ENCODE measurements at places on chromosomes 4 and X.

GRCh38 chrX:125340490-125340889, 20.8 kb downstream of the TEX13C start:
- DNase-seq: no peak

GRCh38 chr4:150579551-150580234, 2.3 kb upstream of the MAB21L2 start:
- no peak for DNase-seq

GRCh38 chr4:3342182-3342854, 49.5 kb downstream of the RGS12 start:
- DNase-seq: peak; percentile 11

- DNase-seq: peak; percentile 27
Observed at GRCh38 chrX:3699821-3700381, 13.5 kb downstream of the PRKX start.

DNA sequence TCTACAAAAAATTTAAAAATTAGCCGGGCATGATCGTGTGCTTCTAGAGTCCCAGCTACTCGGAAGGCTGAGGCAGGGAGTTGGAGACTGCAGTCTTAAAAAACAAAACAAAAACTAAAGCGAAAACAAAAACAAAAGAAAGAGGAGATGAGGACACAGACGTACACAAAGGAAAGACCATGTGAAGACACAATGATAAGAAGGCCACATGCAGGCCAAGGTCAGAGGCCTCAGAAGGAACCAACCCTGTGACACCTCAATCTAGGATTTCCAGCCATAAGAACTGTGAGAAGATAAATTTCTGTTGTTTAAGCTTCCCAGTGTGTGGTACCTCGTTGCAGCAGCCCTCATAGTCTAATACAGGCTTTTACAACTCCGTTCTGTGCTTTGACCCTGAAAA, 177.0 kb upstream of the ATP6AP2 start:
- DNase-seq: no peak

- no peak for DNase-seq
Observed at GRCh38 chr4:98583265-98583664, 75.1 kb downstream of the TSPAN5 start.

GRCh38 chr4:35516102-35516501, 728.2 kb downstream of the ARAP2 start:
- no peak for DNase-seq

- DNase-seq: no peak
Observed at GRCh38 chr4:2006956-2007653, 1.7 kb downstream of the NELFA start.

GRCh38 chr4:69986663-69987062, 9.1 kb upstream of the STATH start:
- no peak for DNase-seq

GRCh38 chrX:17535229-17535628, 160.2 kb downstream of the NHS start:
- peak; percentile 4 for DNase-seq

GRCh38 chr4:111814961-111815360, 330.3 kb upstream of the FAM241A start:
- DNase-seq: no peak

GRCh38 chrX:66193821-66194220, 29.8 kb downstream of the HEPH start:
- DNase-seq: no peak

DNA sequence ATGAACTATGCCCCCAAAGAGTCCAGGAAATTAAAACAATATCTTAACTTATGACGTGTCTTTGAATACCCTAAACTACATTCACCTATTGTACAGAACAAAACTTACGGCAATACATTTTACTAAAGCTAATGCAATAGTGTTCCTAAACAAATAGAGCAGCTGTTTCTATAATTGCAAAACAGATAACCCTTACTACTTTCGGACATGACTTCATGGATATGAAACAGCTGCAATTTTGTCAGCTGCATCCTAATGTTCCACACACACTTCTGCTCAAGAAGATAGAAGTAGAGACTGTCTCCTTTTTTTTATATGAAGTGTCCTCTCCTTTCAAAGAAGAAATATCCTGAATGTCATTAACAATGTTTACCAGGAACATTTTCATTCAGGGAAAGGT, 174.9 kb downstream of the ACTRT1 start:
- DNase-seq: no peak

GRCh38 chrX:49155900-49156837, 6.4 kb upstream of the MAGIX start:
- peak; percentile 87 for DNase-seq

GRCh38 chr4:163542275-163542674, 47.8 kb downstream of the TMA16 start:
- DNase-seq: no peak

DNA sequence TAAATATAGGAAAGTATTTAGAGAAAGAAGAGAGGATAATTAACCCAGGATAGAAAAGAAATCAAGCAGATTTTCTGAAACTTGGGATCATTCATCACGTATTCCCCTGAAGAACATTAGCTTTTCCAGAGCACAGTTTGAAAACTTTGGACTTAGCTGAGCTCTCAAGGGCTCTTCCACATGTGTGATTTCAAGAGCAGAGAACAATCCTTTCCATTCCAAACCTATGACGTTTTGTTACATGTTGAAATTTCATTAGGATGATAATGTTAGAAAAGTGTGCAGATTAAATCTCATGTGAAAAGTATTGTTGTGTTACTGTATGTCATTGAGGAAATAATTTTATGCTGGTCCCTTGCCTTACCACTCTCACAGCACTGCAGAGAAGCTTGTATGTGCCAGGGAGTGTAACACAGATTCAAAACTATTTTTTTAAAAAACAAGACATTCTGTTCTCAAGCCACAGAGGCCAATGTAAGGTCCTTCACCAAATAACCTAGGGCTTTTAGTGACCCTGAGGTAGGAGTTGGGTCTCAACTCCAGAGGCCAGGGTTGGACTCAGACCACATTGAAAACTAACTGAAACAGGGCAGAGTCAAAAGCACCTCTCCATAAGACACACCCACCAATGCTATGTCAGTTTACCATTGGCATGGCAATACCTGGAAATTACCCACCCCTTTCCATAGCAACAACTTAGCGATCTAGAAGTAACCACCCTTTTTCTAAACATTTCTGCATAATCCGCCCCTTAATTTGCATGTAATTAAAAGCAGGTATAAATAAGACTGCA, 141.3 kb downstream of the ANXA5 start:
- DNase-seq: no peak

DNA sequence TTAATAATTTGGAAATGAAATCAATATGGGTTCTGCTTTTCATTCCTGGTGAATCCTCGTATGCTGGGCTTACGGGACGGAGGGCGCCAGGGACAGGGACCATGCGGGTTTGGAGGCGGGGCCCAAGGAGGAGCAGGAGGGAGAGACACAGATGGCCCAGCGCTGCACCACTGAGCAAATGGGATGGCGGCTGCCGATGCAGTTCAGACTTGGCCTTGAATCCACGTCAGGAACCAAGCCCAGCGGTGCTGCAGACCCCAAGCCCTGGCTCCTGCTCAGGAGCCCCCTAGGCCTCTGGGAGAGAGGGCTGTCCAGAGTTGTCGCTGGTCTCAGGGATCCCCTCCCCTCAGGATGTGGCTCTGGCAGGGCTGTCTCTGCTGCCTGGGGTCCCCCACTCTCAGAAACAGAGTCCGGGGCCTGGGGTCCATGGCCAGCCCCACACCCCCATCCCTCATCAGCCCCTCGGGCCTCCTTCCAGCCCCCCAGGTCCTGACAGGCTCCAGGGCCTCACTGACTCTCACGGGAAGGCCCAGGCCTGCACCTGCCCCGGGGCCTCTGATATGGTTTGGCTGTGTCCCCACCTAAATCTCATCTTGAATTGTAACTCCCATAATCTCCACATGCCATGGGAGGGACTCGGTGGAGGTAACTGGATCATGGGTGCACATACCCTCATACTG, 75.2 kb downstream of the FAM53A start:
- DNase-seq: no peak

- DNase-seq: no peak
Observed at GRCh38 chr4:114698231-114698630, 99.6 kb downstream of the UGT8 start.

DNA sequence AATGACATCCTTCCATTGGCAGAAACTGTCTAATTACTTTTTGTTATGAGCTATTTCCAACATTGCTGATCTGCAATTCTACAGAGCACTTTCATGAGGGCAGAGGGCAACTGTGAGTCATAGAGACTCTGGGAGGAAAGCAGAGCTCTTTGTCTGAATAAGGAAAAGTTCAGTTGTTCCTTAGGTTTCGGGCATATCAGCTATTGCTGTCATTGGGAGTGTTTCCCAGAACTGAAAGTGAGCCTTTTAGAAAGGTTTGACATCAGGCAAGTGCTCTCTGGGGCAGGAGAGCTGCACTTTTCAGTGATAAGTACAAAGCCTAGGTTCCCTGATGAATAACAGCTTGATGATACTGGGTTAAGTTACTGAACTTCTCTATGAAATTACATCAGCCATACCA, 119.2 kb upstream of the EDNRA start:
- DNase-seq: no peak

DNA sequence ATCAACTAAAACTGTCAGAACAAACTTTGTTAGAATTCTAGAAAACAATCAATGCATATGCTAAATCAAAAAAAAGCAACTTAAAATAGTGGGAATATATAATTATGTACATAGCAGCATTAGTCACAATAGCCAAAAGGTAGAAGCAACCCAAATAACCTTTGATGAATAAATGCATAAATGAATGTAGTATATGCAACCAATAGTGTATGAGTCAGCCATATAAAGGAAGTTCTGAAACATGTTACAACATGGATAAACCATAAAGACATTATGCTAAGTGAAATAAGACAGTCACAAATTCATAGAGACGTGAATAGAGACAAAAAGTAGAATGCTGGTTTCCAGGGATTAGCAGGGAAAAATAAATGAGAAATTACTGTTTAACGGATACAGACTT, 762.8 kb upstream of the INTU start:
- DNase-seq: no peak

GRCh38 chrX:95427389-95427788, 1257.3 kb upstream of the DIAPH2 start:
- no peak for DNase-seq

DNA sequence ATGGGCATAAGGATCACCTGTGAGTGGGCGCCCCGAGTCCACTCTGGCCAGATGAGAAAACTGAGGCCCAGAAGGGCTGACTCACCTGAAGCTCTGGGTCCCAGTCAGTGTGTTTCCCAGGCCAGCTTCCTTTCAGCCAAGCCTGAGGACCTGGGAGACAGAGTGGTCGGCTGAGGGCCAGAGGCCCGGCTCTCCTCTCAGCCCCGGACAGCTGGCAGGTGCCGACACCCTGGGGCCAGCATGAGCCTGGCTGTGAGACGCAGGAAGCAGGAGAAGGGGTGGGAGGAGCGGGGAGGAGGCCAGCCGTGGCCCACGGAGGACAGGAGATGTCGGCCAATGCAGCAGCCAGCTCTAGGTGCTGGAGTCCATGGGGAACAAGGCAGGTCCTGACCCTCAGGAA, 28.9 kb downstream of the ATP2B3 start:
- DNase-seq: no peak

- DNase-seq: no peak
Observed at GRCh38 chr4:148120216-148120615, 322.0 kb downstream of the NR3C2 start.

DNA sequence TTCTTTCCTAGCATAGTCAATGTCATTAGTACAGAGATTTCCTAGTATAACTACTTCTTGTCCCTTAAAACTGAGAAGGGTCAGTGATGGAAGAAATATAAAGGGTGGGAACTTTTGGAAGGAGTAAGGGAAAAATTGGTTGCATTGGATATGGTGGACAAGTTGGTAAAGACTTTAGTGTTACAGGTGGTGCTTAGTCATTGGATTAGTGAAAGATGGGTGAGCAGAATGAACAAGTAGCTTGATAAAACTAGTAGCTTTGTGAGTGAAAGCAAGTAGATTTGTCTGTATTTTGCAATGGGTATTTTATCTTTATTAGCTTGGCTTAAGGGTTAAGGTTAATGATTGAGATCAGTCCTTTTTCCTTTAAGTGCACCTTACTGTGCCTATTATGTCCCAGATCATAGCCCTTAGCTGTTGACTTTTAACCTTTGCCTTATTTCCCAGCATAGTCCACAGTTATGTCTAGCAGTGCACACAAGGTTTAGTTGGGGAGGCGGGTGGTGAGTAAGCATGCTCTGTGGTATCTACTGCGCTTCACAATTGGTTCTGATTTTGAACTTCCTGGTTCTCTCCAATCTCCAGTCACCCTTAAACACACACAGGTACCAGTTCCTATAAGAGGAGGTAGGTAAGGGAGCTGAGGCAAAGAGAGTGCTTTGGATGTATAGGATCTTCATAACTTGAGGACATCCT, 9.5 kb downstream of the WDR44 start:
- DNase-seq: no peak

DNA sequence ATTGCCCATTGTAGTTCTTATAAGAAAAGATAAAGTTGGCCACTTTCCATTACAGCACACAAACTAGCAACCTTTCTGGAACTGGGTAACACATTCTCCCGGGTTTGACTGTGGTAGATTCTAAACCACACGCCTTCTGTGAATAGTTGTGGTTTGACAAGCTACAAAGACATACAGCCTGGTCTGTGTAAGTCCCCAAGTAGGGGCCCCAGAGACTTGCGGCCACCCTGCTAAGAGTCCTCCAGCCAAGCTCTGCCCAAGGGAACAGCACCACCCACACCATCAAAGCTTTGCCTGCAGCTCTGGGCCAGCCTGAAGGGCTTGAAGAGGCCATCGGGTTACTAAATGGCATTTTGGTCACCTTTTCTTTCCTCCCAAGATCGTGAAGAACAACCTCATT, 203.4 kb downstream of the MAML3 start:
- DNase-seq: no peak

DNA sequence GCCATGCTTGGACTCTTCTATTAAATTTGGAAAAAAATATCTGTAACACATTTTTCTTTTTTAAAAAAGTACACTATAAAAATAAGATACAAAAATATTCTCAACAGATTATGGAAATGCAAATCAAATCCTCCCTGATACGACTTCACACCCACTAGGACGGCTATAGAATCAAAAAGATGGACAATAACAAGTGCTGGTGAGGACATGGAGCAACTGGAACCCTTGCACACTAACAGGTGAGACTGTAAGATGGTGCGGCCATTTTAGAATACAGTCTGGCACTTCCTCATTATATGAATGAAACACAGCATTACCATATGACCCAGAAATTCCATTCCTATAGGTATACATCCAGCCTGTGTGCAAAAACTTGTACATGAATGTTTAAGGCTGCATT, 83.6 kb downstream of the GATB start:
- DNase-seq: no peak

DNA sequence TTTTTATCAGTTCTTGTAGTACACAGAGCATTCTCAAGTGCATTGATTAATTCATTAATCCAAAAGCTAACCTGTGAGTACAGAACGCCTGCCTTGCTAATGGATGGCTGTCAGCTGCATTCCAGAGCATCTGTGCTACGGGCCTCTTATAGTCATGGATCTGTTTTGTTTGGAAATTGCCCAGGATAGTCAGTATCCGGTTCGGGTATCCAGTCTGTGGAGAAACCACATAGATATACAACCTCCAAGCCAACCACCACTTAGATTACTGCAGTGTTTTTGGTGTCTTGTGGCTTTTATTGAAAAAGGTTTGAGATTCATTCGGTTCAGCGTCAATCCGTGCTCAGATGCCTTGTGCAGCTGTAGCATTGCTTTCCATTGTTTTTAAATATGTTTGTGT, 4.0 kb downstream of the LAP3 start:
- no peak for DNase-seq

Measured in naive thymus-derived CD4-positive, alpha-beta T cell (primary cell).